ENCODE measurements at places on chromosomes 1 and 21.

DNA sequence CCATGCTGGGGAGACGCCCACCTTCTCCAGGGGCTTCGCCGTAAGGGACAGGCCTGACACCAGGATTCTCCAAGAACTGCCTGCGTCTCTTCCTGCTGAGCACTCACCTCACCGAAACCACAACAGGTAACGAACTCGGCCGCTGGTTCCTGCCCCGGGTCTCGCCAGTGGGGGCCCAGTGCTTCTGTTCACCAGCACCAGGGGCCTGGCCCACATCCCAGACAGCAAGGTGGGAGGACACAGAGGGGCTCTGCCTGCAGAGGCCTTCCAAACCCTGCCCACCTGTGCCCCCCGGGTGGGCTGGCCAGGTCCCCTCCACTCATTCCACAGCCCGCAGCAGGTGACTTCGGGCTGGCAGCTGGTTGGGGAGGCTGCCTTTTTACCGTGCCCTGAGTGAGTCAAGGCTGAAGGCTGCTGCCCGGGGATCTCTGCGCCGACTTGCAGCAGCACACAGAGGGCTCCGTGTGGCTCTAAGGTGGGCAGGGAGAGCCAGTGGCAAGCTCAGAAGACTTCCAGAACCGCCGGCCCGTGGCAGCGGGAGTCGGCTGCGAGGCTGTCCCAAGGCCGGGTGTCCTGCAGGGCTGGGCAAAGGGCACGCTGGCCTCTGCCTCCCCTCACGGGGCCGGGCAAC, 14.7 kb upstream of the COL18A1 start:
- no peak for DNase-seq

DNA sequence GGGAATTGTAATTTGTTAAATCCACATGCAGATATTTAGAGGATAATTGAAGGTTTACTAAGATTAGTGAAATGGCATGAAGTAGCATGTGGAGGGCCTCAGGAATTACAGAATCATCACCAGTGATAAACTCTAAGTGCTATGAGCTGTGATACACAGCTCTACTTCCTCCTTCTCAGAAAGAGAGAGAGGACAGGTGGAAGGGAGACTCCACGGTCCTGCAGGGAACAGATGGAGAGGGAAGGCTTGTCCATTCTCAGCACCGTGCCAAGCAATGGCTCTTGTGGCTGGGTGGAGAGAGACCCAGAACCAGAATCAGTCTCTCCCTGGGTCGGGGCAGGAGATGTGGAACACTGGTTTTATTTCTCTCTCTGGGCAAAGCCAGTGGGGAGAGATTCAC, 27.8 kb upstream of the LYPD8 start:
- DNase-seq, result no peak

DNA sequence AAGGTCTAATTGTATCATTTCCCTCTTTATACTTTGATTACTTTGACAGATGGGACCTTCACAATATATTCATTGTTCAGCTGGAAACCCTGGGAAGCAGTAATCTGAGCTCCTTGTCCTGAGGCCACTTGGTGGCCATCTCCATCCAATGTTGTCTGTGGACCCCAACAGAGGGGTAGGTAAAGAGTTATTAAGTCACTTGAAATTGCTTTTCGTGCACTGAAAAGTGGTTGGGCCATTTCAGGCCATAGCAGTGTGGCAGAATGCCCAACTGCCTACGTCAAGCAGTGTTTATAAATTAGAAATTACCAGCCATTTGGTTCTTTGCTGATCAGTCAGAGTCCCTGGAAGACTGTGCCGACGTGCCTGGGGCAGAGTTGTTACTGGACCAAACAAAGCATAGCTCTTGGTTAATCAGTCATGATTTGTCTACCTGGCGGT, 308.3 kb upstream of the USP25 start:
- DNase-seq, result no peak

- DNase-seq, result no peak
These were observed 20.7 kb downstream of the FOXO6 start for GRCh38 chr1:41381692-41382479.

DNA sequence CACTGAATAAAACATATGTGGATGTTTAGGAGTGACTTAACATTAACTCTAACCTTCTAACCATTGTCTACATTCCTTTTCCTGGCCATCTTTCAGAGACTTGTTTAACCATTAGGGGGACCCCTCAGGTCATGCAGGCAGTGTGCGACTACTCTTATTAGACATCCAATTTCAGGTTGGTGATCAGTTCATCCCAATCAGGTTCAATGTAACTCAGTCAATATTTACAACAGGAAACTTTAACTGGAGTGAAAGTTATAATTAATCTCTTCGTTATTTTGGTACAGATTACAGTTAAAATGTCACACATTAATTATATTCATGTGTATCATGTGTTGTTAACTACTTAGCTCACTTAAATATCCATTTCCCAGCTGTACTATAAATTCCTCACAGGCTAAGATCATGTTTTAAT, 68.8 kb upstream of the RGS1 start:
- no peak for DNase-seq

GRCh38 chr1:45340816-45341466, 701 bp upstream of the MUTYH start:
- no peak for DNase-seq

DNA sequence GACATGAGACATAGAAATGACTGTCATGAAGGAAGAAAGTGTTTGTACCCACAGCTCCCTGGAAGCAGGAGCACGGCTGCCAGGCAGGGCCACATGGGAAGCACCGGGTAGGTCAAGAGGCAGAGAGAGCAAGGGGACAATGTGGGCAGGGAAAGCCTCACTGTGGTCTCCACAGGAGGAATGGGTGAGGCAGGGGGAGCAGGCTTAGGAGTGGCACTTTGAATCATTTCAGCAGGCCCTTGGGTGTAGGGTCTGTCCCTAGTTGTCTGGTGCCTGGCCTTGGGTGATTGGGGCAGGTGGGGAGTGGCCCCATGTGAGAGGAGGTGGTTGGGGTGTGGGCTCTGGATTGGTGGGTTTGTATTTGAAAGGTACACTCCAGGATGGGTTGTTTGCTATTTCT, 83.9 kb downstream of the PCBP3 start:
- DNase-seq, result no peak

DNA sequence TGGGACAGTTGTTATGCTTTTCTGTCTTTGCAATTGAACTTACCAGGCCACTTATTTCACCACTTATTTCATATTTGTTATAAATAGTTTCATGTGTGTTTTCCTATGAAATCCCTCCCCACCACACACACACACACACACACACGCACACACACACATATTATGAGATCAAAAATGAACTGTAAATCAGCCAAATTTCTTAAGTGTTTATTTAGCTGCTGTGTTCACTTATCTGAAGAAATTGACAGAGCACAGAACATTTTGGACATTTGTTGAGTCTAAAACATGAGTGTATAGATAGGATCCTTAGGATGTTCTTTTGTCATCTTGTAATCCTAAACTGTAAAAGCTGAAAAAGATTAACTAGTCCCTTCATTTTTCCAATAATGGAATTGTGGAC, 7.8 kb upstream of the TNFSF18 start:
- DNase-seq, result no peak

- DNase-seq, result no peak
These were observed 93.3 kb downstream of the DDX20 start for GRCh38 chr1:111848852-111849545.

- no peak for DNase-seq
These were observed 80.2 kb downstream of the NTMT2 start for GRCh38 chr1:170225781-170226530.

DNA sequence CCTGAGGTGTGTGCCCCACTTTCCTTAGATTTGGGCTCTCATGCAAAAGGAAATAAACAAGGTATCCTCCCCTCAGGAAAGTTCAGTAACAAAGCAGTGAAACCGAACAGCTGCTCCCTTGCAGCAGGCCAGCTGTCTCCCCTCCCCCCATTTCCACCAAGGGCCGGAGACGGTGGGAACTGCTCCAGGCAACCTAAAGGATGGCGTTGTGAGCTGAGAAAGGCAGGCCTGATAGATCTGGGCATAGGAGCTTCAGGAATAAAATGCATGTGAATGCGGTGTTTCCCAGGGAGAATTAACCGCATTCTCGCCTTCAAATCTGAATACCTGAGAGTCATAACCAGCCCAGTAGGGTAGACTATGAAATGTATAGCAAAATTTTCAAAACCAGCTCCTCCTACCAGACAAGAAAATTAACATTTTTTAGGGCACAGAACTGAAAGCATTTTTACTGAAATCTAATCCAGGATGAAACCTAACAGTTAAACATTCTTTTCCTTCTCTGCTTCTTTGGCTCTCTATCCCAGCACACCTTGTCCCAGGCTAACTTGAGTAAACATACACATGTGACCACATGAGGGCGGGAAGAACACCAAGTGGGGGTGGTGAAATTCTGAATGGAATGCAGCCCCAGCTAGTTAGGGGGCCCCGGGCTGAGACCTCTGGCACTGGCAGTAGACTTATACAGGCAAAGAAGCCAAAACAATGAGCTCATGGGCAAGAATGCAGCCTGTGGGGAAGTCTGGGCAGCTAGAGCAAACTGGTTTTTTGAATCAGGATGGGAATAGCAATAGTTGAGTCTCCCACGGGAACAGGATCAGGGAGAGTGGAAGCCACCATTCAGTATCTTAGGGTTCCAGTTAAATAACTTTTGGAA, 11.5 kb downstream of the MCL1 start:
- DNase-seq, result peak; percentile 63

- DNase-seq, result no peak
These were observed 9.3 kb downstream of the PLA2G2A start for GRCh38 chr1:19969898-19970660.

- DNase-seq, result no peak
These were observed 45.2 kb downstream of the AJAP1 start for GRCh38 chr1:4699376-4700301.

- DNase-seq, result no peak
These were observed 423.3 kb upstream of the ADGRL2 start for GRCh38 chr1:81377406-81377805.

DNA sequence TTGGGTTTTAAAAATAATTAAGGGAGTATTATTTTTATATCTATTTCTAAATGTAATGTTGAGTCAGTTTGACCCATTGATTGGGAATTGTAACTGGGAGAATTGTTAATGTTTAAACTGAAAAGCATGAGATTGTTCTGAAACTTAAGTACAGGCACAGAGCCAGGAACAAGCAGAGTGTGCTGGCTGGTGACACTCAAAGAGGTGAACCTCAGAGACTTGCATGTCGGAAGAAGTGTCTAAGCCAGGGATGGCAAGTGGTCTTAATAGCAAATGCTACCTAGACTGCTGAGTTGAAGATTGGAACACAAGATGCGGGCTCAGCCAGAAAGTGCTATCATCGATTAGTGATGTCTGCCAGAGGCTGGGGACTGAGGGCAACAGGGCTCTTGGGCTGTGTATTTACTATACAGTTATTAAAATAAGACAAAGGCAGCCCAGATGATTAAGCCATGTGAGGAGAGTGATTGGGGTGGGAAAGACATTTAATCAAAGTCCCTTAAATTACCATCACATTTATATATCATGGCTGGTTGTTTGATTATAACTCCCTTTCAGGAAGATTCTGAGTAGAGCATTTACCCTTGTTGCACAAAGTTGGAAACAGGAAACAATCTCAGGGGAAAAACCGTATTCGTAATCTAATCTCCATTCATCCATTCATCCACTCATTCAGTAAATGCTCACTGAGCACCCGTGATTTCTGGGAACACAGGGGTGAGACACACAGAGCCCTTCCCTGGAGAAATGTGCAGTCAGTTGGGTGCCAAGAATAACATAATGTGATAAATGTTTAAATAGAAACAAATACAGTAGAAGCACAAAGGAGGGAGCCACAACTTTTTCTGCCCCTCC, 42.8 kb downstream of the C8A start:
- DNase-seq, result no peak

DNA sequence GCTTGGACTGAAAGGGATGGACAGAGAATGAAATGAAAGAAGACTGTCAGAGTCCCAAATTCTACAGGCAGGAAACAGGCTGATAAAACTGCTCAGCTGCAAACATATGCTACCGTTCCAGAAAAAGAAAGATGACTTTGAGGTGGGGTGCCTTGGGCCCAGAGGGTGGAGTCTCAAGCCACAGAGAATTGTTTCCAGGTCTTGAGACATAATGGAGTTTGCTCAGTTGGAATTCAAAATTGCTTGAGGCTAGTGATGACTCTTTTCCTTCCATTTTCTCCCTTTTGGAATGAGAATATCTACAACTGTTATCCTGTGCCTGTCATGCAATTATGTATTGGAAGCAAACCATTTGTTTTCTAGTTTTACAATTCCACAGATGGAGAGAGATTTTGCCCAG, 23.6 kb upstream of the PSEN2 start:
- DNase-seq, result no peak

Data from hypothalamus (tissue), 51 donors.